ENCODE measurements at places on chromosomes 3 and 15.

GRCh38 chr15:80778964-80779657 lies at the start of gene CEMIP:
CEMIP (plus strand) TSS chr15:80779370; CDS start chr15:80873880, 94,510 bp downstream.
- DNase-seq = no peak

DNA sequence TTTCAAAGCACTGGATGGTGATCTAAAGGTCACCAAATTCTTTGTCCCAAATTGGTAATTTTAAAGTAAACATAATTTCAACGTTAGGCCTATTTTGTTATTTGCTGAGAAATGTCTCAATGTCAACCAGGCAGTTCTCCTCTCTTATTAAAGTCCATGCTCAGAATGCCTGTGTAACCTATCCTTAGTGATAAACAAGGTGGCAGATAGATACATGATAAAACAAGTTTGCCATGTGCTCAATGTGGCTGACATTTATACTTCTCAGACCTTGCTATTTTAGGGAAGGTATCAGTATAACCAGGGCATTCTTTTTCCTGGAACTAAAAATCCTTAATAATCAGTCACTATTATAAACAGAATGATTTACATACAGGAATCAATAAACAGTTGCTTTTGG lies 8.5 kb downstream of the MBNL1 start:
- no peak for DNase-seq

DNA sequence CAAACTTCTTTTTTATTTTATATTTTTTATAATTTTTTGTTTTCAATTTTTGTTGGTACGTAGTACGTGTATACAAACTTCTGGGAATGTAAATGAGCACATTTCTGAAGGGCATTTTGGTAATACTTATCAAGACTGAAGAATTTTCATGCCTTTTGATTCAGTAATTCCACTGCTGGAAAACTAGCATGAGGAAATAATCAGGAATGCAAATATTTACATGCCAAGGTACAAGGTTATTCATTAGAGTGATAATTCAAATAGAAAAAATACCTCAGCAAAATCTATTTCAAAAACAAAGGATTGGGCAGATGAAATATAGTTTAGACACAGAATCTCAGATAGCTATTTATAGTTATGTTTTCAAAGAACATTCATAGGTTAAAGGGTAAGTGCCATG lies 128.7 kb downstream of the DMXL2 start:
- DNase-seq = no peak

DNA sequence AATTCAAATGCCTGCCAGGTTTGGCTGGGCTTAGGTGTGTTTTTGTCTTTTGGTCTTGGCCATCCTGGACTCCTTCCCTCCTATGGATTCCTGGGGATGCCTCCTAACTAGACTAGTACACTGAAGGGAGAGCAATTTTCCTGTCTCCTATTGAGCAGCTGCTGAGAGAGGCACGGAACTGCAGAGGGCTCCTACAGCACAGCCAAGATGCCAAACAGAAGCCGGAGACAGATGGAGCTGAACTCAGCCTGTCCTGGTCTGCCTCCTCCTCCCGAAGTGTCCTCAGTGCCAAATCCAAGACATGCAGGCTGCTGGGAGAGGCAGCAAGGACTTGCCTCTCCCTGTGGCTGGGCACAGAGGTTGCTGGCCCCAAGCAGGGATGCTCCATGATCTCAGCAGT lies 256.6 kb upstream of the PROK2 start:
- DNase-seq = no peak

- DNase-seq = no peak
Observed at GRCh38 chr15:89978914-89979313, 22.2 kb upstream of the ZNF710 start.

GRCh38 chr15:67776600-67776999 lies 48.7 kb upstream of the SKOR1 start:
- peak; percentile 14 for DNase-seq

Measured in HS-27A (cell line).